NCI-H2081 (cell line): ENCODE measurements at places on chromosomes 1 and 21.

- DNase-seq = no peak
These were observed 7.5 kb downstream of the MPL start for GRCh38 chr1:43345120-43345519.

DNA sequence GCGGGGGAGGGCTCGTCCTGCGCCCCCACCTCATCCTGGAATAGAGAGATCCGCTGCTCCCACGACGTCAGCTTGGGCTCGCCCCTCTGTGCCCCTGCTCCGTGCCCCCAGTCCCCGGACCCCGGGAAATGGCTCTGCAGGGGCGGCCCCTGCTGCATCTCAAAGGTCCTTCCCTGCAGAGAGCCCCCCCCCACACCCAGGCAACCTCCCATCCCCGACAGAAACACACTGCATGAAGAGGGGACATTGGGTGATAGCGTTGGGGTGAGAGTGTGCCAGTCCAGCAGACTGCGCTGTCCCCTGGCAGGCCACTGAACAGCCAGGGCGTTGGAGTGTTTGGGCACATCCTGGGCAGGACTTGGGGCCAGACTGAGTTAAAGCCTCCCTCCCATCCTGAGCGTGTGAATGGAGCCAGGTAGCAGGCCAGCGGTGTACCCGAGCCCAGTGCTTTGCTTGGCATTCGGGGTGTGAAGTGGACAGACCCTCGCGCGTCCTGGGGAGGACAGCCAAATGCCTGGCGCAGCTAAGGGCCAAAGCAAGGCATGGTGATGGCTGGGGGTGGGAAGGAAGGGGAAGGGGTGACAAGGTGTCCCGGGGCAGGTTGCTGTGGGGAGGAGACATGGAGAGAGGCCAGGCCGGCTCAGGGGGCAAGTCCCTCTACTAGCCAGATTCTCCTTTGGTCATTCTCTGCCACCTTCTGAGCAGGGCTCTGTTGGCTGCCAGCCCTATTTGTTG, 633 bp upstream of the ETNK2 start:
- DNase-seq = no peak

GRCh38 chr1:31830511-31830910, 14.7 kb upstream of the SPOCD1 start:
- DNase-seq = no peak

DNA sequence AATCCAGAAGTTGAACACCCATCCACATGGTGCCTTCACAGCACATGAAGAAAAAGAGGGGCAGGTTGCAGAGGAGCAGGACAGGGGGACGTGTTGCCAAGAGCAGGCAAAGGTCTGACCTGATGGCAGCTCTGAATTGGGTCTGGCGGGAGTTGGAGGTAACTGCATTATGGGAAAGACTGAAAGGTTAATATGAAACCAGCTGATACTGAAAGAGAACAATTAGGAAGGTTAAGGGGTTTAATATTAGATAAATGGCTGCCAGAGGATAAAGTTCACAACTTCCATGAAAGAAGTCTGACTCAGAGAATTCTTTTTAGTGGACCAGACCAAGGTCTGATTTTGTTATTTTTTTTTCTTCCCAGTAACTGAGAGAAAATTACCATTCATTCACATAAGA, 76.1 kb downstream of the CD58 start:
- no peak for DNase-seq

DNA sequence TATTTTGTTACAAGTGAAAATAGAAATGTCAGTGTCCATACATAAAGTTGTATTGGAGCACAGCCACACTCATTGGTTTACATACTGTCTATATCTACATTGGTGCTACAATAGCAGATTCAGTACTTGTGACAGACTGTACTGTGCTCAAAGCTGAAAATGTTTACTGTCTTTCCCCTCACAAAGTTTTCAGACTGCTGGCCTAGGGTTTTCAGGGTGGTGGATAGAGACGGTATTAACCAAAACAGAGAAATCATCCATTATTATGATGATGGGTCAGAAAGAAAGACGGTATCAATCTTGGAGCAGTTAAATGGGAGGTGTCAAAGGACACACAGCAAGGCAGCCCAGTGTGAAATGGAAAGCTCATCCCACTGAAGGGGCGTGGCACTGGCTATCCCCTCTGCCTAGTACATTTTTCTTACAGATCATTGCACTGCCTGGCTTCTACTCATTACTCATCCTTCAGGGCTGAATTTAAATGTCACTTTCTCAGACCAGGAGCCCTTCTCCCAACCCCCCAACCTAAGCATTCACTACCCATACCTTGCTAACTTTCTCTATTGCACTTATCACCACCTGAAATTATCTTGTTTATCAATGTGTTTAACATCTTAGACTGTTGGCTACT, 10.2 kb downstream of the JAK1 start:
- no peak for DNase-seq
